Stimulated activated CD8-positive, alpha-beta memory T cell treated with anti-CD3 and anti-CD28 coated beads, Interleukin-12 subunit alpha, Interleukin-12 subunit beta, amount 100 ng/mL, for 4 hours (primary cell): ENCODE measurements at places on chromosomes 16 and 17.

GRCh38 chr16:2831203-2831602, 1.1 kb downstream of the ZG16B start:
- DNase-seq, result no peak

GRCh38 chr17:81393684-81394376, 1.4 kb upstream of the BAHCC1 start:
- DNase-seq, result peak; percentile 48

- no peak for DNase-seq
These were observed 115.6 kb upstream of the HSBP1 start for GRCh38 chr16:83692224-83692623.

DNA sequence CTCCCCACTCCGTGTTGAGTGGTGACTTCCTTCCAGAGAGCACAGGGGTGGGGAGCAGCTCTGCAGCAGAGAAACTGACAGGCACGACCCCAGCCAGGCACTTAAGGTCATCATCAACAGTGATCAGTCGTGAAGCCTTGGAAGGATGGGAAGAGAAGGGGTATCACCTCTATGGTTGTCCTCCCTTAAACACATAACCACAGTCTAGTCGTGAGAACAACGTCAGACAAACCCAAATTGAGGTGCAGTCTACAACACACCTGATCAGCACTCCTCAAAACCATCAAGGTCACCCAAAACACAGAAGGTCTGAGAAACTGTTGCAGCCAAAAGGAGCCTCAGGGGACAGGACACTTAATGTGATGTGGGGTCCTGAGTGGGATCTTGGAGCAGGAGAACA, 68.3 kb downstream of the MPRIP start:
- no peak for DNase-seq

GRCh38 chr16:51968749-51969148, 578.2 kb downstream of the TOX3 start:
- no peak for DNase-seq

- DNase-seq, result no peak
These were observed 16.6 kb downstream of the CMIP start for GRCh38 chr16:81461243-81461642.

DNA sequence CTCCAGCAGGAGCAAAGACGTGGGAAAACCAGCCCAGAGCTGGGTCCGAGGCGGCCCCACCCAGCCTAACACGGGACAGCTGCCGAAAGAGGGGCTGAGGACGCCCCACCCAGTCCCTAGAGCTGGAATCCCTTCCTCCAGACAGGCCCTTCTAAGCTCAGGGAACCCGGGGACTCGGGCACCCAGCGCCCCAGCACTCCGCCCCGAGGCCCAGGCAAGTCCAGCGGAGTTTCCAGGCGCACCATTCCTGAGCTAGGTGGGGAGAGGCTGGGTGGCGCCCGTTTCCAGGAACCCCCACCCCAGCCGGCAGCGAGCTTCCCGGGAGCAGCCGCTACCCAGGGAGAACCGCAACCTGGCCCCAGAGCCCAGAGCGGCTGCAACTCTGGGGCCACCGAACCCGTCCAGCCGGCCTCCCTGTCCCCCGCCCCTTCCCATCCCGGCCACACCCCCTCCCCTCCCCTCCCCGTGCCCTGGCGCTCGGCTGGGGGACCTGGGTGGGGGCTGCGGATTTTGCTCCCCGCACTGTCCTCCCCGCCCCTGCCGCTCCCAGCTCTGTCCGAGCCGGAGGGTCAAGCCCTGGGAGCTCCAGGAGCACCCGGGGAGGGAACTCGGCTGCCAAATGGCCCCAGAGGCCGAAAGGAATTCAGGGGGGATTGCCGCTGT, 536 bp downstream of the TMC6 start:
- no peak for DNase-seq

DNA sequence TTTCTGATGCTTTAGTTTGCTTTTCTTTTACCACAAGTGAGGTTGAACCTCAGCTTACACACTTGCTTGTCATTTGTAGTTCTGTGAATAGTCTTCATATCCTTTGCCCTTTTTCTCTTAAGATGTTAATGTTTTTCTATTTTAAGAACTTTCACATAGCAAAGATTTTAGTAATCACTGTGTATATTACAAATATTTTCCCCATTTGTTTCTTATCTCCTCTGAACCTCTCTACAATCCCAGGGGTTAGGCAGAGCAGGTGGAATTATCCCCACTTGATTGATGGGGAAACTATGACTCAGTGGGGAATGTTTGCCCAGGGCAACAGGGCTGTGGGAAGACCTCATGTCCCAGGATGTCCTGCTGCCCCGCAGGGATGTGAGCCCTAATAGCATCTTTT, 11.7 kb upstream of the MYH3 start:
- DNase-seq, result no peak

GRCh38 chr16:74107795-74108610, 188.6 kb upstream of the PSMD7 start:
- no peak for DNase-seq

GRCh38 chr17:68646626-68647526, 45.7 kb upstream of the FAM20A start:
- no peak for DNase-seq

- no peak for DNase-seq
These were observed 27.5 kb upstream of the PIK3R6 start for GRCh38 chr17:8894673-8895578.

GRCh38 chr17:38898812-38899348, 26.5 kb upstream of the LASP1NB start:
- DNase-seq, result peak; percentile 82

GRCh38 chr16:79411805-79412204, 188.7 kb downstream of the MAF start:
- no peak for DNase-seq

- no peak for DNase-seq
These were observed 340.3 kb upstream of the CDH5 start for GRCh38 chr16:66026211-66026610.

DNA sequence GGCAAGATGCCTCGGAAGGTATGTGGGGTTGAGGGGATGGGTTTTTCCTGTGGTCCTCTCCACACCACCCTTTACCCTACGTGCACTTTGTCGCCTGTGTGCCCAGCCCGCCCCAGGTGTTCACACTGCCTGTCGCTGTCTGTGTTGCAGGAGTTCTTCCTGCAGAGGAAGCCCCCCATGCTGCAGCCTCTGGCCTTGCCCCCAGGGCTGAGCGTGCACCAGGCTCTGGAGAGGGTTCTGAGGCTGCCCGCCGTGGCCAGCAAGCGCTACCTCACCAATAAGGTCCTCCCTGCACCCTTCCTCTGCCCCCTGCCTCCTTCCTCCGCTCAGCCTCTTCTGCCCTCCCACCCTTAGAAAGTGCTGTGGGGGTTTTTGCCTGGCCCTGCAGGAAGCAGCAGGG, 15.2 kb downstream of the PFAS start:
- no peak for DNase-seq

DNA sequence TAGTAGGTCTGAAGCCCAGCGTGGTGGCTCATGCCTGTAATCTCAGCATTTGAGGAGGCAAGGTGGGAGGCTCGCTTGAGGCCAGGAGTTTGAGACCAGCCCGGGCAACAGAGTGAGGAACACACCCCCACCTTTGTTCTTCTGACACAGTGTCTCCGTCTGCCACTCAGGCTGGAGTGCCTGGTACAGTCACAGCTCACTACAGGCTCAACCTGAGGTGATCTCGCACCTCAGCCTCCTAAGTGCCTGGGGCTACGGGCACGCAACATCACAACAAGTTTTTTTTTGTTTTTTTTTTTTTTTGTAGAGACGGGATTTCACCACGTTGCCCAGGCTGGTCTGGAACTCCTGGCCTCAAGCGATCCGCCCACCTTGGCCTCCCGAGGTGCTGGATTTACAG, 6.7 kb upstream of the TLCD3A start:
- DNase-seq, result no peak

DNA sequence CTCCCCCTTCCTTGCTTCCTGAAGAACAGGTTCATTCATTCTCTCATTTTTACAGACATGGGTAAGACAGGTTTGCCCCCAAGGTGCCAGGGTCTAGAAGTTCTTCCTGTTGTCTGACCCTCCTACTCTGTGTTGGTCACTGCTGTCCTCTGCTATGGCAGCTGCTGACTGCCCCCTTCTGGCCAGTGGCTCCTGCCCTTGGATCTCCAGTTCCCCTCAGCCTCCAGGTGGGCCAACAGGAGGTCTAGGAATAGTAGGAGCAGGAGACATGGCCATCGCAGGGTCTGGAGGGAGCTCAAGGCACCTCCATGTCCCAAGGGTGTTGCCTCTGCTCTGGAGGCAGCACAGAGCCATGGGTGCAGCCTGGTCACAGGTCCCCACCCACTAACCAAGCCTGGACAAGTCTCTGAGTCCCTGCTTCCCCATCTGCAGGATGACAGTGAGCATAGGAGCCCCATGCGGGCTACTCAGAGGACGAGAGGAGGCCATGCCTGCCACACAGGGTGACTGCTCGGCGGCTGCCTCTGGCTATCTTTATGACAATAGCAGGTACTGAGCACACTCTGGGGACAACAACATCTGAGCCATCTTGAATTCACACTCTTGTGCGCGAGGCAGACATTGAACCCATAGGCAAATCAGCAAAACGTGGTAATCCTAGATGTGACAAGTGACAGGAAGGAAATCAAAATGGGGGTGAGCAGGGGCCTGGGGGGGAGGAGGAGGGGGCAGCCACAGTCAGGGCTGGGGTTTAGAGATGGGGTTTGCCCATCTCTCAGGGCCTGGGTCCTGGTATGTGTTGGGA, 27.0 kb upstream of the NXPH3 start:
- no peak for DNase-seq

- DNase-seq, result peak; percentile 58
These were observed 3.5 kb upstream of the RPL13 start for GRCh38 chr16:89556750-89557689.

- DNase-seq, result no peak
These were observed 38.7 kb downstream of the STH start for GRCh38 chr17:46037722-46038255.

- no peak for DNase-seq
These were observed 364.7 kb upstream of the DYNLRB2 start for GRCh38 chr16:80176114-80176513.

GRCh38 chr16:29825145-29826044, 5.1 kb downstream of the MVP start:
- DNase-seq, result no peak

DNA sequence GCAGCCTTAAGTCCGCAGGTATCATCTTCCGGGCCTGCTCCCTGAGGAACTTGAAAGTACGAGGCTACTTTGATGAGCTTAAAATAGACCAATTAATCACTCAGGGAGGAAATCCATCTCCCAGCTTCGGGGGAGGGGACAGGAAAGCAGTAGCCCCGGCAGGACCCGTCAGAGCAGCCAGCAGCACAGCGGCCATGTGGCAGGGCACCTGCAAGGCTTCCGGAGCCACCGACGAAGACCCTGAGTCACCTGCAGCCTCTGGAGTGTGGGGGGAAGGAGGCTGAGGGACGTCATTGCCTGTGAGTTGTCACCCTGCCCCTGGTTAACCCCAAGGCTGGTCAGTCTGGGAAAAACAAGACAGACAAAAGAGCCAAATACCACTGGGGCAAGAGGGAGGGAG, 4.4 kb upstream of the CYB561 start:
- DNase-seq, result no peak

- no peak for DNase-seq
These were observed 12.3 kb upstream of the LGALS3BP start for GRCh38 chr17:78991906-78992532.

DNA sequence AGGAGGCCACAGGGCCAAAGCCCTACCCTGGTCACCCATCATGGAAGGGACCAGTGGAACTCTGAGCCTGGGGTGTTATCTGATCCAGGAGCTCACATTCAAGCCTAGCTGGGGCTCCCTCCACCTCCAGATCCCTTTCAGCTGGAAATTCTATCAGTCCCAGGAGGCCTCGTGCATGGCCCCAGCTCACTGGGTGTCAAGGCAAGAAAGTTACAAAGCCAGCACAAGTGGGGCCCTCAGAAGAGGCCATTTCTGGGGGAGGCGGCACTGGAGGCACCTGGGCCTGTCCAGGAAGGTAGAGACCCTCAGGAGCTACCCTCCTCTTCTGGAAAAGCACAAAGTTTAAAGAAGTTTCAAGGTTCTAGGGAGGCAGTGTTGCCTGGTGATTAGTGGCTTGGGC, 4.8 kb downstream of the CA7 start:
- no peak for DNase-seq

DNA sequence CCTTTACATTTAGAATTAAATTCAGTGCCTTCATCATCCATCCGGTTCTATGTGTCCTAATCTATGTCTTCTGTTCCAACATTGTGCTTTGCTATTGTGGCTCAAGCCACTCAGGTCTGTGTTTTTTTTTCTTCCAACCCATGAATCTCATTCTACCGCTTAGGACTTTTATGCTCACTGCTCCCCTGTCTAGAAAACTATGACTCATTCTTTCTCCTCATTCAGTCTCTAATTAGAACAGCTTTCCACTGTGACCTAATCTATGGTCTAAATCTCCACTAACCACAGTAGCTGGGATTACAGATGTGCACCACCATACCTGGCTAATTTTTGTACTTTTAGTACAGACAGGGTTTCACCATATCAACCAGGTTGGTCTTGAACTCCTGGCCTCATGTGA, 418.7 kb downstream of the KCNJ2 start:
- DNase-seq, result no peak

- DNase-seq, result peak; percentile 63
These were observed 3.4 kb upstream of the MLLT6 start for GRCh38 chr17:38701504-38702165.

DNA sequence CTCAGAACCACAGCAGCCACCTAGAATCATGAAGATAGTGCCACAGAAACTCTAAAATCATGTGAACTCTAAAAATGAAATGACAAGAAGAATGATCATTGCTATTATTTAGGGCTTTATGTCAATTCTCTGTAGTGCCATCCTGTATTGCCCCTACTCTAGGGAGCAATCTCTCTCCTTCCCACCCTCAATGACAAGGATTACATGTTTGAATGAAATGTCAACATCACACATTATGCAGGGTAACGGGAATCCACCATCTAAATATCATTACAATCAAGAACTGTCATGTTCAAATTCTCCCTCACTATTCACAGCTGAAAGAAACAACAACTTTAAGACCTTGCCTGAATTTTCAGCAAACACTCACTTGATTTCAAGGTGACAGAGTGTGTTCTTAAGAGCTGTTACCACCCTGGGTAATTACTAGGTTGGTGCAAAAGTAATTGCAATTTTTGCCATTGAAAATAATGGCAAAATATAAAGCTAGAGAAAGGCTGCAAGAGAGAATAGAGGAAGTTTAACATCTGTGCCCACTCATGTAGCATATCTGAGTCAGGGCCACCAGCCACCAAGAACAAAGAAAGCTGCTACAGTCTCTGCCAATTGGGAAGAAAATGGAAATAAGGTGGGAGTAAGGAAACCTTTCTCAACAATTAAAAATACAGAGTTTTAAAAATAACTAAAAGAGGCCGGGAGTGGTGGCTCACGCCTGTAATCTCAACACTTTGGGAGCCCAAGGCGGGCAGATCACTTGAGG, 112.8 kb upstream of the PSMD7 start:
- DNase-seq, result no peak
